ENCODE measurements at places on chromosomes 6 and 20.

DNA sequence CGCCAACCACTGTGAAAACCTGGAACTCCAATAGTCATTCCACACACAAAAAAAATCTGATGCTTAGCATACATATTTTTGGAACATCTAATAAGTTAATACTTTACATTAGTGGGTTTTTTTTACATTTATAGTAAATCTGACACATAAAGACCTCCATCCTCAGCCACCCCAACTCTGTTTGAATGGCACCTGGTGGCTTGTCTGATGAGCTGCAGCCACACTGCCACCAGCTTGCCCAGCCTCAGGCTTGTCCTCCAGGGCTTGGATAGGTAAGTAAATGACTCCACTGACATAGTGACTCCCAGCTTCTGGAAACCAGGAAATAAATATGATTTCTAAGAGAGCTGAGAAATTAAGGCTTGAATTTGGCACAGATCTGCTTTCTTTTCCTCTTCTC lies 71.5 kb downstream of the ZNF133 start:
- no peak for DNase-seq

GRCh38 chr20:44533928-44534327 lies 12.1 kb upstream of the SERINC3 start:
- DNase-seq = no peak

- no peak for DNase-seq
Measured at GRCh38 chr6:39223555-39223954, 5.7 kb downstream of the KCNK5 start.

DNA sequence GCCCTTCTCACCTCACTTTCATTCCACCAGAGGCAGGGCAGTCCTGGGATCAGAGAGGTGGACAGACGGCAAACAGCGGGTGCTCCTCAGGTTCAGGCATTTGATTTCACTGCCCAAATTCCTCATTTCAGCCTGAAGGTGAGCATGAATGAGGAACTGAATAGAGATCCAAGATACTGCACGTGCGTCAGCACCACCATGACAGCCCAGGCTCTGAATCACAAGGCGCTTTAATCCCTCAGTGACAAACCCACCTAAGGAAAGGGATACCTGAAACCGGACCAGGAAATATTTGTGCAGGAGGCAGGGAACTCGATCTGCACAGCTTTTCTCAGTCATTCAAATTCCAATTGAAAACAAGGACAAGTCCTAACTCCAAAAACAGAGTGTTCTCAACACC lies 174.8 kb upstream of the HEY2 start:
- no peak for DNase-seq

DNA sequence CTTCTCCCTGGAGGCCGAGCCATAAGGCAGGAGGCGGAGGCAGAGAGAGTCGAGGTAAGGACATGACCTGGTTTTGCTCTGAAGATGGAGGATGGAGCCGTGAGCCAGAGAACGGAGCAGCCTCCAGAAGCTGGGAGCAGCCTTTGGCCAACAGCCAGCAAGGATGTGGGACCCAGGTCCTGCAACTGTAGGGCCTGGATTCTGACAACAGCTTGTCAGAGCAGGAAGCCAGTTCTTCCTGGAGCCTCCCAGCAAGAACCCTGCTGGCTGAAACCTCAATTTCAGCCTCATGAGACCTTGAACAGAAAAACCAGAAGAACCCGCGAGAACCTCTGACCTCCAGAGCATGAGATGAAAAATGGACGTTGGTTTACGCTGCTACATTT lies 13.4 kb upstream of the MRGBP start:
- DNase-seq = no peak
